ENCODE measurements at places on chromosomes 12 and 14.
A peak's percentile ranks its signal among the peaks of the same experiment; 100 is the strongest.

- no peak for DNase-seq
These were observed 1.3 kb downstream of the MAX start for GRCh38 chr14:65100922-65101541.

- DNase-seq, result peak; percentile 45
These were observed 6.1 kb upstream of the CD9 start for GRCh38 chr12:6193853-6194815.

GRCh38 chr14:70982200-70982599, 74.9 kb downstream of the PCNX1 start:
- DNase-seq, result peak; percentile 40

DNA sequence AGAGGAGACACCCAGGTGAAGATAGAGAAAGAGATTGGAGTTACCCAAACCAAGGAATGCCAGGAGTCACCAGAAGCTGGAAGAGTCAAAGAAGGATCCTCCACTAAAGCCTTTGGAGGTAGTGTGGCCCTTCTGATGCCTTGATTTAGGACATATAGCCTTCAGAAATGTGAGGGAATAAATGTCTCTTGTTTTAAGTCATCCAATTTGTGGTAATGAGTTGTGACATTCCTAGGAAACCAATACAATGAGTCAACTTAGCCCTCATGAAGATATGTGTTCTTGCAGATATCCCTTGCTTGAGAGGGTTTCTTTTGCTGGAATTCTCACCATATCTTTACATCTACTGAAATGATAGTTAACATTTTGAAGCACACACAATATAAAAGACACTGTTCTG, 58.8 kb downstream of the CCER1 start:
- no peak for DNase-seq

GRCh38 chr14:95165517-95165916, 8.2 kb upstream of the DICER1 start:
- no peak for DNase-seq

DNA sequence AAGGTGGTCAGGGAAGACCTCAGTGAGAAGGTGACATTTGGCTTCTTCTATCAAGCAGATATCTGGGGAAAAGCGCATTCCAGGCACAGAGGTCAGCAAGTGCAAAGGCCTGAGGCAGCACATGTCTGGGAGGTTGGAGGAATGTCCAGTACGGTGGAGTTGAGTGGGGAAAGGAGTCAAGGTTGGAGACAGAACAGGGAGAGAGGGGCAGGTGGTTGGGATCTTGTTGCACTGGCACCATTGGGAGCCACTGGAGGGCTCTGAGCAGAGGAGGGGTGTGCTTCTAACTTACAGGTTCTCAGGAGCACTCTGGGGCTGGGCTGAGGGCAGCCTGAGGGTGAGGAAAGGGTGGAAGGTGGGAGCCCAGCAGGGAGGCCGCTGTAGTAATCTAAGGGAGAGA, 52.1 kb downstream of the EID3 start:
- DNase-seq, result no peak

DNA sequence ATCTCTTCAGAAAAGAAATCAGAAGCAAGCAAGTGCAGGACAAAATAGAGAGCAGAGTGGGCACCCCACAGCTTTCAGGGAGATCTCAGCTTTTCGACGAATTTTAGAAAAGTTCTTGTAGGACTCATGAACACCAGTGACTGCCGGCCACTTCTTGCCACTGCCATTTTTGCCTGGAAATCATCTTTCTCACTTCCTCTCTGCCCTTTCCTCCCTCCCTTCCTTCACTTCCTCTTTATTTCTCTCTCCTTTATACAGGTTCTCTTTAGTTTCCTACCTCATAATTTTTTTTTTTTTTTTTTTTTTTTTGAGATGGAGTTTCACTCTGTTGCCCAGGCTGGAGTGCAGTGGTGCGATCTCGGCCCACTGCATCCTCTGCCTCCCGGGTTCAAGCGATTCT, 185.6 kb downstream of the APAF1 start:
- DNase-seq, result no peak

DNA sequence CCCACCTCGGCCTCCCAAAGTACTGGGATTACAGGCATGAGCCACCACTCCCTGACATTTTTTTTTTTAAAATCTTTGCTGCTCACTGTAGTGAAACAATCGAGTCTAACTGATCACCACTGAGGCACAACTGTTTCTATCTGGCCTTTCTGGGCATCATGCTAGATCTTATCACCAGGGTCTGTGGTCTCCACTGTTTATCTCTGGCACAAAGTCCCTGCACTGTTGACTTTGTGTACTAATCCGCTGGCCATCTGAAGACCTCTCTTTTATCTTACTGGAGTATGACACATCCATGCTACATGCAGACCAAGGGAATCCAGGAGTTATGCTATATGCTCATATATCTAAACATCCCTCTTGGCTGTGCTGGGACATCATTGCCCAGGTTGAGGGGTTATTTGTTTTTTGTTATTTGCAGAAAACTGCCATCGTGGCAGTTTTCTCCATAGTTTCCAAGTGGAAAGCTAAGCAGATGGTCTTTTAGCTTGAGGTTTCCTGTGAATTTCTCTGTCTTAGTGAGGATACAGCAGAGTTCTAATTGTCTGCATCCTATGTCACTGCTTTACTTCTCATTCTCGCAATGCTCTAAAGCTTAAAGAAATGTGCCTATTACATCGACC, 456.9 kb downstream of the CCER1 start:
- no peak for DNase-seq

- DNase-seq, result no peak
These were observed 95.4 kb upstream of the SLCO1C1 start for GRCh38 chr12:20599757-20600156.

- no peak for DNase-seq
These were observed 120.0 kb upstream of the MDM1 start for GRCh38 chr12:68452078-68452715.

DNA sequence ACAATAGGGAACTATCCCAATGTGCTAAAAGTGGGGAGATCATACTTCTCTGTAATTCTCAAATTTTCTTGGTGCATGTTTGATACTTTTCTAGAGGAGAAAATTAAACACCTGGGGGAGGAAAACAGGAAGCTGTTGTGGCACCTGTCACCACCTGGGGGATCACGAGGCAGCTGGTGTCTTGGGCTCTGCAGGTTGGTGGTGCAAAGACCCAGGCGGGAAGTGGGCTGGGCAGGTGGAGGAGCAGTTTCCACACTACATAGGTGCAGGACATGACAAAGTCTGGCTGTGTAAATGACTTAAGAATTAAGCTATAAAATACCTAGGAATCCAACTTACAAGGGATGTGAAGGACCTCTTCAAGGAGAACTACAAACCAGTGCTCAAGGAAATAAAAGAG, 23.2 kb downstream of the PEX5 start:
- DNase-seq, result no peak

GRCh38 chr14:52069307-52070050, 620 bp upstream of the NID2 start:
- DNase-seq, result no peak

DNA sequence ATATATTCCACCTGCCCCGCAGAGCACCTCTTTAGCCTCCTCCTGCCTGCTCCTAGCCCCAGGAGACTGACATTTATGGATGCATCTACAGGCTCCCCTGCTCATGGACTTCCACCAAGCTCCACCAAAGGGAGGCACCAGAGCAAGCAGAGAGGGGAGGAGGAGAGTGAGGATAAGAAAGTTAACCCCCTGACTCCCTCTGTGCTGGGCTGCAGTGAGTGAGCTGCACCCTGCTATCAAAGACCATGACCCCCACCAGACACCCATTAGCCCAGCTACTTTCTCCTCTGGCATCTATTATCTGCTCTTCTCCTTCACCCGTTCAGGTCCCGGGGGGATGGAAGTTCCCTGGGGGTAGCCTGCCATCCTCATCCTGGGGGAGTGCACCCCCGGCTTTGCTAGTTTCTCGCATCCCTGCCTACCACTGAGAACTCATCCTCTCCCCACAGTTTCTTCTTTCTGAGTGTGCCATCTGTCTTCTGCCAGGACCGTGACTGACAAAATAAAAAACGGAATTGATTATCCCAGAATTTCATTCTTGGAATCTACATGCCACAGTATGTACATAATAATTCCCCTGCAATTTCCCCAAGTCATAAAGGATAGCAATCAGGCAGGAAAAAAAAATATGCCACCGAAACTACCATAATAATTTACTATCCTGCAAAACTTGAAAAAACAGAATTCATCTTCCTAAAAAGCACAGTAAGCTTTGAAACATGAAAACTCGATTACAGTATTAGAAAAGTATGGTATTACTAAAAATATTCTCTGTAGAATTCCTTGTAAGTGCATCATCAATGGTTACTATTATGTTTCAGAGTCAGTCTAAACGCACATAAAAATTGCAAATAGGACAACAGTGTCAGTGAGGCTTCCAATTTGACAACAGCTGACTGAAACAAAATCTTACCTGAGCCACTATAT, 45.2 kb downstream of the FOXN3 start:
- DNase-seq, result no peak

DNA sequence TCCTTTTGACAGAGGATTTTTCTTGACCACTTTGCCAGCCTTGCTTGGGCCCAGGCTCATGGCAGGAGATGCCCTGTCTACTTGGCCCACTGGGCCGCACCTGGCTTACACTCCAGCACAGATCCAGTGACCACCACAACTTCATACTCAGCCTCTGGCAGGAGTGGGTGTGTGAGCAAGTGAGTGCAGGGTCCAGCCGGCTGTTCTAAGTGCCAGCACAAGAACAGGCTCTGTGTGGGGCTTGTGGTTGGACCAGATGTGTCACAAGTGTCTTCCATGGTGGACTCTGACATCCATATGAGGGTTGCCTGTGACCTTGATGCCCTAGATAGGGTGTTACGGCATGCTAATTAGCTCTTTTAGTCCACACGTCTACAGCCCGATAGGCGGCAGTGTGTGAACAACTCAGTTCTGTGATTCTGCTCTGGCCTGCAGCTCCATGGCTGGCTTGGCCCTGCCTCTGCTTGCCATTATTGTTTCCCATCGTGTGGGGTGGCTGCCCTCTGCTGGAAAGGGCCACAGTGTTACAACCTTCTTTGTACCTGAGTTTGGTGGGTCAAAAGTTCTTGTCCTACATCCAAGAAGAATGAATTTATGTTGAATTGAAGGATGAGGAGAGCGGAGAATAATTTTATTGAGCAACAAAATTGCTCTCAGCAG, 1089.1 kb downstream of the SLC6A15 start:
- peak; percentile 26 for DNase-seq

- no peak for DNase-seq
These were observed 483.0 kb upstream of the CCDC196 start for GRCh38 chr14:66003082-66003730.

GRCh38 chr12:97875064-97875463, 412.5 kb downstream of the RMST start:
- no peak for DNase-seq

GRCh38 chr12:31822761-31823160, 93.9 kb upstream of the AMN1 start:
- no peak for DNase-seq

DNA sequence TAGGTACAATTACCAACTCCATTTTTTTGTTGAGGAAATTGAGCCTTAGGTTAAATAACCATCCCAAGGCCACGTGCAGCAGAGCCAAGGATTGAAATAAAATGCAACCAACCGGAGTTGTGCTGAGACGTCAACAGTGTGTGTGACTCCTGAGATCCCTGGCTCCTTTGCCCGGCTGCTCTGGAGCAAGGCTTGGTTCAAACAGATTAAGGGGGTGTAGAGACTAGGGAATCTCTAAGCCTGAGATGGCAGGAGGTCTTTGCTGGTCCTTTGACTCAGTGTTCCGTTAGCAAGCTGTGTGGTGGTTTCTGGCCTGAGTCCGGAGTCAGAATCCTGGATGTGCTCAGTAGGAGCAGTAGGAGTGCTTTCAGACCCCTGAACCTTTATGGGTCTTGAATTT, 1.4 kb upstream of the SLC8A3 start:
- no peak for DNase-seq

- no peak for DNase-seq
These were observed 3.9 kb upstream of the BLOC1S1 start for GRCh38 chr12:55711786-55712553.

DNA sequence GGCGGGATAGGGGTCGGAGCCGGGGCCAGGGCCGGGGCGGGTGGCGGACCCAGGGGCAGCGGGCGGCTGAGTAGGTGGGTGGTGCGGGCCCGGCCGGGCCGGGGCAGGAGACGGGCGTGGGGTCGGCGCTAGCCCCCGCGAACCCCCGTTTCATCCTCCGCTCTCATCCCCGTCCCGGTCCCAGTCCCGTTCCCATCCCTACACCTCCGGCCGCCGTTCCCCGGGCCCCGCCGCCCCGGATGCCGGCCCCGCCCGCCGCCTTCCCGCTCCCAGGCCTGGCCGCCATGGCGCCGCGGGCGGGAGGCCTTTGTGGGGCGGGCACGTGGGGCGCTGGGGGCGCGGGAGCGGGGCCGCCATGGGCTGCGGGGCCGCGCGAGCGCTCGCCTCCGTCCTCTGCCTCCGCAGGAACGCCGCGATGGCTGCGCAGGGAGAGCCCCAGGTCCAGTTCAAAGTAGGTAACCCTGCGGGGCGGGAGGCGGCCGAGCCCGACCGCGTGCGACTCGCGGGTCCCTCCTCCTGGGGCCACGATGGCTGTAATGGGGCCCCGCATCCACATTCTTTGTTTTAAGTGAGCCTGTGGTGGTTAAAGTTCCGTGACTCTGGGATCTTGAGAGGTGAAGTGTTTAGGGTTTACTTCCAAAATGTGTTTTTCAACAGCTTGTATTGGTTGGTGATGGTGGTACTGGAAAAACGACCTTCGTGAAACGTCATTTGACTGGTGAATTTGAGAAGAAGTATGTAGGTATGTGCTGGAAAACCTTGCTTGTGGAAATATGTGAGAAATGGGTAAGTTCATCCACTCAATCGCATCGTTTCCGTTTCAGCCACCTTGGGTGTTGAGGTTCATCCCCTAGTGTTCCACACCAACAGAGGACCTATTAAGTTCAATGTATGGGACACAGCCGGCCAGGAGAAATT, 572 bp downstream of the RAN start:
- peak; percentile 33 for DNase-seq

DNA sequence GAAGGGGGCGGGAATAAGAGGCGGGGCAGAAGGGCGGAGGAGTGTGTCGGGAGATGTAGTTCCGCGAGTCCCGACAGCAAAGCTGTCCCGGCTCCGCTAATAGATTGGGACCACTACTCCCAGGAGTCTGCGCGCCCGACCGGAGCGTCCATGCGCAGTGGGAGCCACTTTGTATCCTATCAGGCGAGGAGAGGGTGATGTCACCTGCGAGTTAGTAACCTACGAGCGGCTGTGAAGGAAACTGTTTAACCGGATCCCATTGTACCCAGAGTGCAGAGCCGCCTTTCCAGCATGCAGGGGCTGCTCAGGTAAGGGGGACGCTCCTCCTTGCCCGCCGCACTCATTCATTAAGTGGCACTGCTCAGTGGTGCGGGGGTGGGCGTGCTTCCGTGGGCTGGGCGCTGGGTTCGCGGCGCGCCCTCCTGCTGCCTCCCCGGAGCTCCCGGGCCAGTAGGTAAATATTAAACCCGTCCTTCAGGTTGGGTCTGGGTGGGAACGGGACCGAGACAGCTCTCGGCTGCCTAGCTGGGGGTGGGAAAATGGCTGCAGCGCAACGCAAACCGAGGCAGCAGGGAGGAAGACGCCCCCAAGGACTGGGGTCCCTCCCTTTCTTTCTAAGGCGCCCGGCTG, at the start of gene DAAM1:
Gene DAAM1 (plus strand): TSS at position 207 of the 630 bp plus-strand sequence. CDS start 74,811 bp downstream, outside the sequence.
- DNase-seq, result peak; percentile 98

- no peak for DNase-seq
These were observed 46.0 kb downstream of the ITPR2 start for GRCh38 chr12:26786865-26787514.
